ENCODE measurements at places on chromosomes 5 and 9.

- no peak for DNase-seq
Observed at GRCh38 chr5:136703706-136704105, 338.4 kb upstream of the TRPC7 start.

GRCh38 chr5:14348142-14348541 is 205.0 kb downstream of the TRIO start:
- DNase-seq, result no peak

DNA sequence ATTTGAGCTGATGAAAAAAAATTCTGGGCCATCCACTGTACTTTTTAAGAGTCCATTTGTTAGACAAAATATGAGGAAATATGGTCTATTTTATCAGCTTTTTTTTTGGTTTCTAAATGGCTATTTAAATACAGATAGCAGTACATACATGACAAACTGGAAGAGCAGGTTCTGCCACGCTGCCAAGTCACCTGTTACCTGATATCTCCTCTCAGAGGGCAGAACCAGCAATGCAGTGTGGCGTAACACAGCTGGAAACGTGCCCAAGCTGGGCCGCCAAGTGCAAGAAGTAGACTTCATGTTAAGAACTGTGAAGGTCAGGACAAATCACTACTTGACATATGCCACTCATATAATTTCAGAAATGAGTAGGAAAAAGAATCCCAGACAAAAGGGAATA is 8.1 kb downstream of the MCIDAS start:
- no peak for DNase-seq

- DNase-seq, result no peak
Observed at GRCh38 chr5:142287973-142288313, 36.9 kb downstream of the SPRY4 start.

DNA sequence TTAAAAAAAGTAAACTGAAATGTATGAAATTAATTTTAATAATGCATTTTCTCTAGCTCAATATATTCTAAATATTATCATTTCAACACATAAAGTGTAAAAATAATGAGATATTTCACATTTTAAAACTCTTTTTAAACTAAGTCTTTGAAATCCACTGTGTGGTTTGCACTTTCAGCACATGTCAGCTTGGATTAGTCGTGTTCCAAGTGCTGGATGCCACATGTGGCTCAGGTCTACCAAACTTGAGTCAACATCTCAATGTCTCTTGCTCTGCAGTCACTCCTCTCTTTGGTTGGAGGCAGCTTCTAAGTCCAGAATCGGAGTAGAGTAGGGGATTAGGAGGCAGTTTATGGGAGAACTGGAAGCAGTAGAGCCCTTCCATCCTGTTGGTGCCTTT is 173.7 kb upstream of the ANKRD55 start:
- DNase-seq, result no peak

- no peak for DNase-seq
Observed at GRCh38 chr5:82365744-82366228, 87.6 kb upstream of the RPS23 start.

DNA sequence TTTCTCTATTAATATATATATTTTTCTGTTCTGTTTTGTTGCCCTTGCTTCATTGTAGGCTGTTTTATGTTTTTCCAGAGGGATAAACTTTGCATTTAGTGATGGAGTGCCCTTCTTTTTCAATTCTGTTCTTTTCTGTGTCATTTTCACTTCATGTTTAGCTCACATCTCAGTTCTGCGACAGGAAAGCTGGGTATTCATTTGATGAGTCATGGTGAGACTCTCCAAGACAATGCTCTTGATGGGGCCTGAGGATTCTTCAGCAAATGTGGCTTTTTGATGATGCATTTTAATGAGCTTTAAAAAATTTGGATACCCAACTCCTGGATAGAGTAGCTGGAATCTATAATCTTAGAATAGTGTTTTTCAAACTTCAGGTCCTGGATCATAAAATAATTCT is 56.5 kb upstream of the SPATA31D4 start:
- DNase-seq, result no peak

GRCh38 chr5:135398160-135398854 is 724 bp downstream of the MACROH2A1 start:
- DNase-seq, result no peak

- DNase-seq, result no peak
Observed at GRCh38 chr9:123656565-123656964, 273.4 kb downstream of the DENND1A start.

DNA sequence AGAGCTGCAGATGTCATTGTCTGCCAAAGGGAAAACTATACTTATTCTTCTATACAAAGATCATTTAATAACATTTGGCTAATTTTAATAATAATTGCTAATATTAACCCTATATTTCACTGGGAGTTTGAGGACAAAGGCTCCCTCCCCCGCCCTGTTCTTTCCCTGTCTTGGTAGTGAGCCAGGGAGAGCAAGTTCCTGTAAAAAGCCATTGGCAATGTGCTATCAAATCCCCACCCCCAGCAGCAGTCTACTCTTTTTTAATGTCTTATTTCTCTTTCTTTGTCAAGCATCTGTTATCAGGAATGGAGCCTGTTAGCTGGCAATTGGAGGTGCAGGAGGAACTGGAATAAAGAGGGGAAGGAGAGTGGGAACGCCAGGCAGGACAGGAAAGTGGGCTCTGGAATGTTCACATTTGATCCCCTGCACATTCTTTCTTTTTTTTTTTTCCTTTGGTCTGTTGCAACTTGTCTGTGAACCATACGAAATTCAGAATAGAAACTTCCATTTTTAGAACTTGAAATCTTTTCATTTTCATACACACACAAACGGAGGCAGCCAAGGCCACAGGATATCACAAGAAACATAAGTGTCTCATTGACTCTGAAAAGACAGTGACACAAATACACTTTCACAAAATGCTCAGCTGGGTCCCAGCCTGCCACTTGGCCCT is 664.8 kb upstream of the ZNF608 start:
- no peak for DNase-seq

DNA sequence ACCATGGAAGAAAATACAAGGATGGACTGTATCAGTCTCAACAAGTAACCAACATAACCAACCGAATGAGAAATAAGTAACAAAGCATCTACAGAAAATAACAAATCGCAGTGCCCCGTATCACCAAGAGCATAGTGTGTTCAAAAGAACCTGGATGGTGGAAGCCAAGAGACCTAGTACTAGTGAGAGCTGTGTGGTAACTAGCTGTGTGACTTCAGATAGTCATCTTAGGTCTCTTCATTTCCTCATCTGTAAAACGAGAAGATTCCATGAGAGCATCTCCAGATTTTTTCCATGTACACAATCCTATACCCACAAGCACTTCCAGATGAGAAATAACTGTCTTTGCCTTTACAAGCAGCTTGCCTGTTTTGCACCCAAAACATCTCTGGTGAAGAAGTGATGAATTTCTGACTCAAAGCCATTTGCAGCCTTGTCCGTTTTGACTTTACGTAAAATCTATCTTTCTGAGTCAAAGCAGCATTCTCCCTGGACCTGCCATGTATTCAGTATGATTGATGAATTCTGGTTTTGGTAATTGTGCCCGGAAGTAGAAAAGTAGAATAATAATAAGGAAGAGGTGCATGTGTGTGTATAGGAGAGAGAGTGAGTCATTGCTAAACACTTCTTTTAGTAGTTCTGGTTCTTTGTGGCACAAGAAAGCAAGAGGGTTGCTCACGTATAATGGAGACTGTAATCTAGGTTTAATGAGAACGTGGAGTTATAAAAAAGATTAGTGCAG is 41.0 kb downstream of the AOPEP start:
- DNase-seq, result no peak

- DNase-seq, result no peak
Observed at GRCh38 chr9:16608906-16609305, 261.6 kb downstream of the BNC2 start.

DNA sequence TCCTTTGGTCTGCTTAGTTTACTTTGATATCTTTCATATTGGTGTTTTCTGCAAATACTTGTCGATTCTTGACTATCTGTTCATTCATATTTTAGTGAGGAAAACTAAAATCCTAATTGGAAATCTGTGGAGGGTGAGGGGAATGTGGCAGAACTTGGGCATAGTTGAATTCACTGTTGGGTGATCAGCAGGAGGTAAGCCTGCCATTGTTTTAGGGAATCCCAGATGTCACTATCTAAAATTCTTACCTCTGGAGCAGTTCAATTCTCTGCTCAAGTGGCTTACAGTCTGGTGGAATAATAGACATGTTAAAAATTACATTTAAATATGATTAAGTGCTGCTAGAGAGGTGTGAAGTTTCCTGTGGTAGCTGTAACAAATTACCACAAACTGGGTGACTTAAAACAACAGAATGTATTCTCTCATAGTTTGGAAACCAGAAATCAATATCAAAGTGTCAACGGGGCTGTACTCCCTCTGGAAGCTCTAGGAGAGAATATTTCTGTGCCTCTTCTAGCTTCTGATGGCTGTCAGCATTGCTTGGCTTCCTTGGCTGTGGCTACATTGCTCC is 90.3 kb upstream of the GCNT4 start:
- no peak for DNase-seq

DNA sequence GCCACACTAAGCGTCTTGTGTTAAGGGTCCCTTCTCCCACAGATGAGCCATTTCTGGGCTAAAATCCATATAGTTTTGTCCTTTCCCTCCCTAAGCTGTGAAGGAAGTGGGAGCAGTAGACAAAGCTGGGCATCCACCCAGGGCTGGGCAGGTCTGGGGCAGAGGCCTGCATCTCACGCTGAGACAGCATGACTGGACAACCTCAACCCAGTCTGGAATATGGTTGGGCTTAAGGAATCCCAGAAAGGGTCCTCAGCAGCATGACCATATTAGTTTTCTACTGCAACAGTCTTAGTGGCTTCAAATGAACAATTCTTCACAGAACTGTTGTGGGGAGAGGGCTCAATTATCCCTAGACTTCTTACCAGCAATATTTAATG is 173.8 kb downstream of the AUH start:
- no peak for DNase-seq

DNA sequence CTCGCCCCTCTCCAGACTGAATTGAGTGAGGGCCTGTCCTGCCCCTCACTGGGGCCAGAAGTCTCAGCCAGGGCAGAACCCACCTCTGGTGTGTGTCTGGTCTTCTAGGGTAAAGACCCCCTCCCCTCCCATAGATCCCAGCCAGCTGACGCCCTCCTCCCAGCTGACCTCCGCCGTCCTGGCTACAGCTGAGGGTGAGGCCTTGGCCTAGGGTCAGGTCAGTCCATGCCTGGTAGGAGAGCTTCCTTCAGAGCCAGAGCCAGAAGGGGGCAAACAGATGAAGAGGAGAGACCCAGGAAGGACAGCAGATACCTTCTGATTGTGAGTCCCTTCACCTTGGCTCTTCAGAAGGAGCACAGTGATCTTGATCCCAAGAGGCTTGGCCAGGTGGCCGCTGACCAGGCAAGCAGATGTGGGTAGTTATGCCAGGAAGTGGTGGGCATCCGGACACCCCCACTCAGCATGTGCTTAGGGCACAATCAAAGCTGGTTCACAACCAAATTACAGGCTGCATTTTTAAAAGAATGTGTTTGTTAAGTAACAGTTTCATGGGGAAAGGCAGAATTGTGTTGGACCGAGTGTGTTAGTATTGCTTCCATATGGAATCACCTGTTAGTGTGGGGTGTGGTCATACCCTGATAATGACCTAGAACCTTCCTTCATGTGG is 29.9 kb downstream of the JADE2 start:
- DNase-seq, result no peak

- DNase-seq, result no peak
Observed at GRCh38 chr5:133015466-133015865, 10.9 kb downstream of the ZCCHC10 start.

DNA sequence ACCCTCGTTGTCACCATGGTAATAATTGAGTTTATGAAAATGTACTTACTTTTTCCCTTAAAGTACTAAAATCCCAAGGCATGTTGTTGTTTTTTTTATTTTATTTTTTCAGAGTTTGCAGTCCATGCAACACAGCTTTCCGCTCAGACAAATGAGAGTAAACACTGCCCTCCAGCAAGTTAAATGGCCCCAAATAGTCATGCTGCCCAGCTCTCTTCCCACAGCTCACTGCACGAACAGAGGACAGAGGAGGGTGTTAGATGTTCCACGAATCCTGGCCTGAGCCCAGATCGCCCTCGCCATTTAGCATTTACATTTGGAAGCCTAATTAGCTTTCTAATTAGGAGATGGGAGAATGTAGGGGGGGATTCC is 1.9 kb downstream of the NIM1K start:
- no peak for DNase-seq

GRCh38 chr9:69834591-69835184 is 14.1 kb downstream of the CFAP95 start:
- DNase-seq, result no peak

DNA sequence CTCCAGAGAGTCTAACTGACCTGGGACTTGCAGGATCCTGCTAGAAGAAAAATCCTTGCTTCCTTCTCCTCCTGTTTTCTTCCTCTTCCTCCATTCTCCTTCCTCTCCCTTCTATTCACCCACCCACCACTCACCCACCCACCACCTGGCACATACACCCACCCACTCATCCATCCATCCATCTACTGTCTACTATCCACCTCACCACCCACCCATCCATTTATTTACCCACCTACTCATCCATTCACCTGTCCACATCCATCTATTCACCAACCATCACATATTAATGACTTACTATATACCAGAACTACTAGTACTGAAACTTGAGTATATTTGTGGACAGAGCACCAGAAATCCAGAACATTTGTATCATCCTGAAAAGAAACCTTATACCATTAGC is 49.4 kb downstream of the EHMT1 start:
- no peak for DNase-seq

GRCh38 chr9:751137-752051 is 90.1 kb upstream of the DMRT1 start:
- no peak for DNase-seq

- DNase-seq, result no peak
Observed at GRCh38 chr5:149671544-149671943, 58.6 kb upstream of the PPARGC1B start.

- DNase-seq, result no peak
Observed at GRCh38 chr5:54756301-54756700, 229.1 kb downstream of the ESM1 start.

GRCh38 chr5:61822584-61822983 is 483.4 kb upstream of the KIF2A start:
- DNase-seq, result no peak

GRCh38 chr5:90855296-90856010 is 296.9 kb downstream of the ADGRV1 start:
- no peak for DNase-seq

DNA sequence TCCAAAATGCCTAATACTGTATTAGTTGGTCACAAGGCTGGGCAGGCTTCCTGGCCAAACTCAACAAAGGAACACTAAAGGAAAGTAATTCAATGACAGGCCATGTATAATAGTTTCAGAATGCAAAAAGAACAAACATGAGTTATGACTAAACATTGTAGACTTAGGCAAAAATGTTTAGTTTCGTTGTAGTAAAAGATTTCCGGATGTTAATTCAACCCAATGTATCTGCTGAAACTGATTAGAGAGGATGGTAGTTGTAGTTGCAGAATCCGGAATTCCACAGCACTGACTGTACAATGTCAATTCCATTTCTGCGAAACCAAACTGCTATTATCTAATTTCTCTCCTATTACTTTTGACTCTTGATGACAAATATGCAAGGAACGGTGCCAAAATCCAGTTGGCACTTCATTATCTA is 117.9 kb upstream of the FST start:
- DNase-seq, result no peak

DNA sequence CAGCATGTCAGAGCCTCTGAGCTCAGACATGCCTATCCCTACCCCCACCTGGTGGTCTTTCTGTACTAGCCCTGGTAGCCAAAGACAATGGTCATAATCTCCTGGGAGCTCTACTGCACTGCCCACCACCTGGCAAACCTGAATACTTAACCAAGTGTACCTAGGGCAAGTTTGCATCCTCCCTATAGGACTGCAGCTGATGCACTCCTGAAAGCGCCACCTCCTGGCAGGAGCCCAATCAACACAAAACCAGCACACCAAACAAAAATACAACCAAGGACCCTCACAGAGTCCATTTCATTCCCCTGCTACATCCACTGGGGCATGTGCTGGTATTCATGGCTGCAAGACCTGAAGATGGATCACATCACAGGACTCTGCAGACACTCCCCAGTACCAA is 14.8 kb upstream of the FAM174A start:
- DNase-seq, result no peak

Data from breast epithelium (tissue), 4 donors.